ENCODE measurements at places on chromosomes 7 and 10.
A peak's percentile ranks its signal among the peaks of the same experiment; 100 is the strongest.

GRCh38 chr7:3285652-3286051, 15.4 kb upstream of the SDK1 start:
- DNase-seq: no peak

DNA sequence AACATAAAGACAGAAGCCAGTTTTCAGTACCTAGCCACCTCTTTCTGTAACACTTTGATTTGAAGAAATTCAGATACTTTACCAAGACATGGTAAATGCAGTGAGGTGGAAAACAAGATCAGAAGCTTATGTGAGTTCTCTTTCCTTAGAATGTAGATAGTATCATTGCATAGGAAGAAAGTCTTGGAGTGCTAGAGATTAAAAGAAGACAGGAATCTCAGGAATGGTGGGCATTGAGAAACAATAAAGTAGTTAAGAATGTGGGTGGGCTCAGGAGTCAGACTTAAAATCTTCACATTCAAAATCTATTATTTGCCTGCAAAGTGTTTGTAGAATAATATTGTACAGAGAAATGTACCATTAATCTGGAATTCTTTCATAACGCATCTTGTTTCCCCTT, 58.9 kb downstream of the POLL start:
- peak; percentile 7 for DNase-seq

DNA sequence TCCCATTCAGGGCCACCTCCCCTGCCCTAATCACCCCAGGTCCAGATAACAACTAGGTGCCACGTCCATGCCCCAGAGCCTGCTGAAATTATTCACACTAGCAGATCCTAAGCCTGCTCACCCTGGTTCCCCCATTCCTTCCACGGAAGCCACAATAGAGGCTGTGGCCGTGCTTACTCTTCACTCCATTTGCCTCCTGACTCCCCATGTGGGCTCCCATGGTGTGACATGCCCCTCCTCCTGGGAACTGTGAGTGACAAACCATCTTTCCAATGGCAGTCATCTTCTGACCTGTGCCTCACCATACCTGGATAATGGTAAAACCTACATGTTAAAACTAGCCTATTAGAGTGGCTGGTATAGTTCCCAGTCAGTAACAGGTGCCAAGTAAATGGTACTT, 216.2 kb upstream of the PRKCQ start:
- no peak for DNase-seq

DNA sequence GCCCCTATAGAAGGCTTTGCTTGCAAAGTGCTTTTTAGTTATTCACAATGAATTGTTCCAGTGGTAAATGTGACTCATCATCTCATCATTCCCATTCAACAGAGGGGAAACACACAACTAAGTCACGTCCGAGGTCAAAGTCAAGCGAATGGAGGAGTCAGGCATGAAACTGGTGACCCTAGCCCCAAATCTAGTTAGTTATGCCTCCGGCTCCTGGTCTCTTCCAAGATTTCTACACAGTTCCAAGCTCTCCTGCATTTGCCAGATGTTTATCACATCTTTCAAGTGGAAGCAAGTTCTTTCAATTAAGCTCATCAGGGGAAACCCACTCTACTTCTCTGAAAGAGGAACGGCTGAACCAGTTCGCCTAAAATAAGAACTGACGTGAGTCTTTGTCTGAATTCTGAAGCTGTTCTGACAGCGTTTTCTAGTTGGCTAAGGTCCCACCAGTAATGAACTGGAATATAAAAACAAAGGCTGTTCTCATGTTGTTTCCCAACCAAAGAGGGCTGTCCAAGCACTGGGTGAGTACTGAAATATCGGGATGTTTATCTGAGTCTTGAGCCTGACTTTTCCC, 140.9 kb upstream of the NRBF2 start:
- DNase-seq: peak; percentile 92

- DNase-seq: no peak
These were observed 701 bp upstream of the GBX1 start for GRCh38 chr7:151168003-151168786.

GRCh38 chr10:87093632-87094372, 841 bp downstream of the GLUD1 start:
- DNase-seq: peak; percentile 43

DNA sequence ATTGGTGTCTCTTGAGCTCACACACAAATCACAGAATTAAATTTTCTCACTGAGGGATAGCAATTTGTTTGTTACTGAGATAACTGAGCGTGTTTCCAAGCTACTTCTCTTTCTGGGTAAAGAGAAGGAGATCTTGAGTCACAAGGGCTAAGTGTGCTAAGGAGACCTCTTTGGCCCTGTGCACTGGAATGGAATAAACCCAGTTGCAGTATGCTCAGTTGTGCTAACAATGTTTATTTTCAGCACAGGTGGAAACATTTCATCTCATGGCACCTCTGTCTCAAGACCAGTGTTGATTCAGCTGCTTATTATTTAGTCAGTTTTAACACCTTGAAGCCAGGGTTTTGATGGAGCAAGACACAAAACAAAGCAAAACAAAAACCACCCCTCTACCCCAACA, 22.5 kb upstream of the UBE2H start:
- no peak for DNase-seq

DNA sequence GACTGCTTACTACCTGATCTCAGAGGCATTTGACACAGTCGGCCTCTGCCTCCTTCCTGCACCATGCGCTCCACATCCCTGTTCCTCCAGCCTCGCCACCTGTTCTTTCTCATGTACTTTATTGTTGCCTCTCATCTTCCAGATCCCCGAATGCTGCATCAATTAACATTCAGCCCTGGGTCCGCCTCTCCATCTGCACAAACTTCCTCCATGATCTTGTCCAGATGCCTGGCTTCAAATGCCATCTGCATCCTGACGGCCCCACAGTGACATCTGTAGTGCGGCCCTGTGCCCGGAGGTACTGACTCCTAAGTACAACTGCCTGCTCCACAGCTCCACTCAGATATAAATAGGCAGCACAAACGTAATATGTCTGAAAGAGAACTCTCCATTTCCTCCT, 51.2 kb upstream of the STK17A start:
- DNase-seq: no peak

DNA sequence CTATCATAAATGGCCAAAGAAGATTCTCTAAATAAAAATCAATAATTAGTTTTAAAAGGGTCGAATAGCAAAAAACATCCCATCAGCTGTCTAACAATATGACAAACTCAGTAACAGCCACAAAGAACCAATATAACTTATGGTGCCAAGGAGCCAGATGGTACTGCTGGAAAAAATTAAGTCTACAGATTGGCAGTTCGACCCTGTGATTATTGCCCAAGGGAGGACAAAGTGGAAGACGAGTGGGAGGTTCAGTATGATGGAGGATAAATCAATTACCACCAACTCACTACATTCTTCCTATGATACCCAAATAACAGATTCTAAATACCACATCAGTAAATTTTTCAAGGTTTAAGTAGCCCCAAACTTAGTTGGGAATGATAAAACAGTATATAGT, 49.0 kb downstream of the SKAP2 start:
- DNase-seq: no peak

GRCh38 chr7:39952374-39952773, 2.3 kb downstream of the CDK13 start:
- DNase-seq: peak; percentile 31

GRCh38 chr7:21041666-21042065, 255.0 kb upstream of the SP8 start:
- DNase-seq: no peak

DNA sequence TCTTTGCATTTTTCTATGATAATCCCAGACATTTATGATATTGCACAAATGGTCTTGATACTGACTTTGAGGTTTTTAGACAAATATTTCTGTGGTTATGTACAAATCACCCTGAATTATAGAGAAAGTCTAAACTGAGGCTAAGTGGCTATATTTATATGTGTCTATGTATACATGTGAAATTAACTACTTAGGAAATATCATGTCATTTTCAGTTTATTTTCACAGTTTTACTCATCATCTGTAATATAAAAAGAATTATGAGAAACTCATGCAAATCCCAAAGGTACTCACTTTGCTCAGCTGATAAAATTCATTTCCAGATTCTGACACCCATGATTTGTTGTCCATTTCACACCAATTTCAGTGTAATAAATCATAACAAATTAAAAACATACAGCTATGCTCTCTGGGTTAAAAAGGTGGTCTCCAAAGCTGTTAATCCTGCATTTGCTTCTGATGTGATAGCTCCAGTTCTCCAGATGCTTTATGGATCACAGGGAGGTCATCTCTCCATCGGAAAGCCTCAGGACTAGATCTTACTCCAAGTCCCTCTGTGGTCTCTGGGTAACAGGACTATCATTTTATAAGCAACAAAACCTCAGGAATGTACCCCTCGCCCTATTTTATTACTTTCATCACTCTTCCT, 673.9 kb downstream of the PARD3 start:
- DNase-seq: no peak

DNA sequence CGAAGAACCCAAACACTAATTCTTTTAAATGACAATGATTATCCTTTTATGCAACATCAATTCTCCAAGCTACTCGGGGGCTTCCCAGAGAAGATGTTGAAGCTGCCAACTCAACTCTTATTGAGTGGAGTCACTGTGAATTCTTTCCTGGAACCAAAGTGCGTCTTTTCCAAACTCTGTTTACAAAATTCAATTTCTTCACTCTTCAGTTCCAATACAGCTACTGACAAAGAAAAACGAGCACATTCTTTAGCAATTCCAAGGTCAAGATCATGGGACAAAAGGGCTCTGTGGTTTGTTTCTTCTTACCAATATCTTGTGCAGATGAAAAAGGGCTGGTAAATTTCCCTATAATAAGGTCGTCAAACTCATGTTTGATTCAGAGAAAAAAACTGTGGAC, 74.2 kb downstream of the FAS start:
- DNase-seq: peak; percentile 73

DNA sequence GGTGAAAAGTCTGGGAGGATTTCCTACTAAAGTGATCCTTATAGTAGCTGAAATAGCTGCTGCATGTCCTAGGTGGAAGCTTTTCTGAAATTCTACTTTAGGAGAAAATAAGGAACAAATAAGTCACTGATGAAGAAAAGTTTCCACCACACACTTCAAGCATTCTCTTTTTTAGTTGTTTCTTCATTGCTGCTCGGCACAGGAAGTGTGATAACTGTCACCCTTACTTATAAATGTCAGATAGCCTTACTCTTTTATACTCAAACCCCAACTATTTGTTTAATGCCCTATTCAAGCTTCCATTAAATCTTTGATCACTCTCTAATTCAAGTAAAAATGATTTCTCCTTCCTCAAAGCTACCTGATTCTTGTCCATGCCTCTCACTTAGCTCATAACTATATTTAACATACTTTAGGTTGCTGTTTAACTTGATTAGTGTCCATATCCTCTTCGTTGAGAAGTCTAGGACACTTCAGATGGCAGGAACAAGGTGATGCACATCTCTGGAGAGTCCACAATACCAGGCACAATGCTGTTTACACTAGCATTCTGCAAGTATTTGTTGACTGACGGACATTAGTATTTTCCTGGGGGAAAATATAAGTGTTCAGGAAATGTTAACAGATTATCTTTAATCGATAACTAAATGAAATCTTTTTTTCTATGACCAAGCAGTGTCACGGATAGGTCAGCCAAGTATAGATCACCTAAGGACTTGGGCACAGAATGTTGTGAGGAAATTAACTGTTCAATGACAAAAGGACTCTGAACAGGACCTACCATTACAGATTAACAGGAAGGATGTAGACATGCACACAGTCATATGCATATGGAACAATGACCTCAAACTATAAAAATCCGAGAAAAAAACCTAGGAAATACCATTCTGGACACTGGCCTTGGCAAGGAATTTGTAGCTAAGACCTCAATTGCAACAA, 67.4 kb downstream of the ZNF438 start:
- DNase-seq: no peak

GRCh38 chr7:151642746-151643145, 123.1 kb upstream of the RHEB start:
- no peak for DNase-seq

DNA sequence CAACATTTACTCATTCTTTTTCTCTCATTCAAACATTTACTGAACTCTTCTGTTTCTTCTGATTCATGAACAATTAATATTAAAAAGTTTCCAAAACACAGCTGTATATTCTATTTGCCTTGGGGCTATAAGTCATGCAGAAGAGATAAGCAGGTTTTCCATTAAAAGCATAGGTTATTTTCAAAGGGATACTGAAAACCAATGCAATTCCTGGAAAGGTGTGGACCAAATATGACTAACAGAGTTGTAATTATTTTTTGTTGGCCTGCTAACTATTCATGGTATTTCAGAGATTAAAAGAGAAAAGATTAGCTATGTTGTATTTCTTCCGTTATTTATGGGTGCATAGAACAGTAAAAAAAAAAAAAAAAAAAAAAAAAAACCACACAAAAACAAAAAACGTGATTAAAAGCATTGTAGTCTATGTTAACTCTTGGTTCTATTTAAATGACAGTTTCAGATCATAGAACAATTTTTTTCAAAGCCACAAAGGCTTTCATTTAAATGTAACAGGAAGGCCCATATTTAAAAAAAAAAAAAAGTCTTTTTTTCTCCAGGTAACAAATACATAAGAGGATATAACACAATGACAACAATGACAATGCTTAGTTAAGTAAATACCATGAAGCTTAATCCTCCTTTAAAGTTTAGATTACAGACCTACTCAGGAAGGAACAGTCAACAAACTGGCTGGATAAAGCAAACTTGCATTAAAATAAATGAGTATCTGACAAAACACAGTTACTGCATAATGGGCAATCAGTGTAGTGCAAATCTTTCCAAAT, 1042.9 kb downstream of the GATA3 start:
- no peak for DNase-seq

DNA sequence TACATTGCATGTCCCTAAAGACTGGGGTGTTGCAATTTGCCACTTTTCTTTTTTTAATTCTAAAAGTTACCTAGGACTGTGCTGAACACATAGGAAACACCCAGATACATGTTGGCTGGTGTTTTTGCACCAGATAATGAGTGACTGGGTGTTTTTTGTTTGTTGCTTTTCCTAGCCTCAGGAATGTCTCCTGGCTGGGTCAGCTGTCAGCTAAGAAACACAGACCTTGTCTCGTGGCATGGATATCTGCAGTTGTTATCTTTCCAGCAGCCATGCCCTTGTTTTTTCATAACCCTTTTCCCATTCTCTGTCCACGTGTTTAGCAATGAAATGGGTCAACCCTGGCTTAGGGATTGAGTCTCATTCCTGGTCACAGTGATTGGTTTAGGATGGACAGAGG, 433.9 kb upstream of the ZMIZ1 start:
- peak; percentile 32 for DNase-seq
